ENCODE measurements at places on chromosomes 2 and 18.

DNA sequence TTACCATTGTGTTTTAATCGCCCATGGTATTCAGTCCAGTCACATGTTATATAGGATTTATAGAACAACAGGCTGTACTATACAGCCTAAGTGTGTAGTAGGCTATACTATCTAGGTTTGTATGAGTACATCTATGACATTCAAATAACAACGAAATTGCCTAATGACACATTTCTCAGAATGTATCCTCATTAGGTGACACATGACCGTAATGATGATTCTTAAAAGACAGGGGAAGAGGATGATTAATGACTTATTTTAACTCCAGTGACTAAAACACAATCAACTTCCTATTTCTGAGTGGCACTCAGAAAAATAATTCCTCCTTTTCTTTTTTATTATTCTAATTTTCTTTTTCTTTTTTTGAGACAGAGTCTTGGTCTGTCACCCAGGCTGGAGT, 63.0 kb upstream of the ACSL3 start:
- no peak for DNase-seq

DNA sequence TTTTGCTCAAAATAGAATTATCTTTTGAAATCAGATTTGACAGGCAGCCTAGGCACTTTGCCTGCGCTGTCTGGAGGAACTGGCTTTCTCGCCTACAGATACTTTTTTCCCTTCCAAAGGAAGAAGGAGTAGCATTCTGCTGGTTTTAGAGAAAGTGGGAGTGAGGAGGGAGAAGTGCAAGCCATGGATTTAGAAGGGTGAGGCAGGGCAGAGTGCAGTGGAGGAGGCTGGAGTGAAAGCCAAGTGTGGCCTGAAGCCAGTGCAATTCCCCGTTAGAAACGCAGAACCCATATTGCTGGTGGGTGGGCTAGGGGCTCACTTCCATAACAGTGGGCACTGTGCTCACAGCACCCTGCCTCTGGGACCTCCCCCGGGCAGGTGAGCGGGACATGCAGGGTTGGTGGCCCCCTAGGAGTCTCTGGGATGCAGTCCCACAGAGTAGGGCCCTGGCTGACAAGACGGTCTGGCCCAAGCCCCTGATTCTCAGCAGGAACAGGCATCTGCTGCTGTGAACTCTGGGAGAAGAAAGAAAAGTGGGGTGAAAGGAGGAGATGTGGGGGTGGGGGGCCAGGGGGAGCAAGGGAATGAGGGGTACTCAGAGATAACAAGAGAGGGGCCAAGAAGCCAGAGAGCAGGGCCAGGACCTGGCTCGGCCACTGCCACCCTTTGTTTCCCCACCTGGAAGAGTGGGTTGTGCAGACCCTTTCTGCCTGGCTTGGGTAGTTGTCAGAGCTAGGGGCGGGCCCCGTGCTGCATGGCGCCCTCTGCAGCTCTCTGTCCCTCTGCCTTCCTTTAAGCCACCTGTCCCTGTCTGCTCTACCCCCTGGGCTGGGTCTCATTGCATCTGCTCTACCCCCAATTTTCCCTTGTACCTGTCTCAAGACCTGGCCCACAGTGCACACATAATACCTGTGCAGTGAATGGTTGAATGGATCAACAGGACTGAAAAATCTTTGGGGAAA, 273.5 kb upstream of the HS6ST1 start:
- DNase-seq: no peak

GRCh38 chr18:54229421-54230059, 5.1 kb upstream of the MBD2 start:
- no peak for DNase-seq

DNA sequence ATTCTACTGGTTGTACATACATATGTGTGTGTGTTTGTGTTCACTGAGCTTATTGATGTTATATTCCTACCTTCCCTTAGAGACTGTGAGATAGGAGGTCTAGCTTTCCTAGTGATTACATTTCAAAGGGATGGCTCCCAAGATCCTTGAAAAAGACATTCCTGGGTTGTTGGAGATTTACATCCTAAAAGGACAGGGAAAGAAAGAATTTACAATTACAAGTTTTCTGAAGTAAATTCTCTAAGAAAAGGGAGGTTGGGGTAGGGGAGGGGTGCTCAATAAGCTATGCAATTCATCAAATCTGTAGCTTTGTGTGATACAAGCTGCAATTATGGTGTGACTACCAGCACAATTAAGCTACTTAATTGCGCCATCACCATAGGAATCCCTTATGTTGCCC, 284.3 kb downstream of the NUP35 start:
- no peak for DNase-seq

GRCh38 chr2:23803264-23803964, 123.5 kb downstream of the ATAD2B start:
- no peak for DNase-seq

DNA sequence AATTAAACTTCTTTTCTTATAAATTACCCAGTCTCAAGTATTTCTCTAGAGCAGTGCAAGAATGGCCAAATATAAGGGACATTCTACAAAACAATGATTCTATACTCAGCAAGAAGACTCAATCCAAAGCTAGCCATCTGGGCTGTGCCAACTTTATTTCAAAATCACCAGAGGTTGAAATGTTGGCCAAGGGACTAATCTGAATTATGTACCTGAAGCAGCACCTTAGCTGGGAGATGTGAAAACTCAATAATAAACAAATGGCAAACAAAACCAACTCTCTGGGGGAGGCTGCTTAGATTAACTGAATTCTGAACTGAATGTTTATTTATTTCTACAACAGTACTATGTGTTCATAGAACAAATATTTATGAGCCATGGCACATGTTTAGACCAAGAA, 251.3 kb downstream of the RDH14 start:
- no peak for DNase-seq

- DNase-seq: no peak
Observed at GRCh38 chr18:80126797-80127196, 17.7 kb downstream of the ADNP2 start.

DNA sequence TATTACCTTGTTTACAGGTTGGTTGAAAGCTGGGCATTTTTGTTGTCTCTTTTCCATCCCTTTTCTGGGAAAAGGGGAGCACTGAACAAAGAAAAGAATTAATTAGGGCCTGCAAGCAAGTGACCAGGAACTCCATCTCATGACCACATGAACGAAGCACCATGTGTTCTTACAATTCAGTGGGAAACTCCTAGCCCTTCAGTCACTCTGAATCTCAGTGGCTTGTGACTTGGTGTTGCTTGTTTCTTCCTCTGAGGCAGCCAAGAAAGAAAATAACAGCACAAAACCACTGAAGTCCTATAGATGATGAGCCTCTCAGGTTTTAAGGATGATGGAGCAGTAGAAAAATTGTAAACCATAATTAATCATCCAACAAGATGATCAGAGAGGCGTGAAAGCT, 129.1 kb upstream of the CAB39 start:
- DNase-seq: no peak

- DNase-seq: no peak
Observed at GRCh38 chr2:19216676-19217602, 141.5 kb downstream of the OSR1 start.

GRCh38 chr18:74499633-74500032, 3.5 kb downstream of the CNDP2 start:
- peak; percentile 73 for DNase-seq

GRCh38 chr18:8778824-8779223, 73.5 kb downstream of the MTCL1 start:
- DNase-seq: no peak

DNA sequence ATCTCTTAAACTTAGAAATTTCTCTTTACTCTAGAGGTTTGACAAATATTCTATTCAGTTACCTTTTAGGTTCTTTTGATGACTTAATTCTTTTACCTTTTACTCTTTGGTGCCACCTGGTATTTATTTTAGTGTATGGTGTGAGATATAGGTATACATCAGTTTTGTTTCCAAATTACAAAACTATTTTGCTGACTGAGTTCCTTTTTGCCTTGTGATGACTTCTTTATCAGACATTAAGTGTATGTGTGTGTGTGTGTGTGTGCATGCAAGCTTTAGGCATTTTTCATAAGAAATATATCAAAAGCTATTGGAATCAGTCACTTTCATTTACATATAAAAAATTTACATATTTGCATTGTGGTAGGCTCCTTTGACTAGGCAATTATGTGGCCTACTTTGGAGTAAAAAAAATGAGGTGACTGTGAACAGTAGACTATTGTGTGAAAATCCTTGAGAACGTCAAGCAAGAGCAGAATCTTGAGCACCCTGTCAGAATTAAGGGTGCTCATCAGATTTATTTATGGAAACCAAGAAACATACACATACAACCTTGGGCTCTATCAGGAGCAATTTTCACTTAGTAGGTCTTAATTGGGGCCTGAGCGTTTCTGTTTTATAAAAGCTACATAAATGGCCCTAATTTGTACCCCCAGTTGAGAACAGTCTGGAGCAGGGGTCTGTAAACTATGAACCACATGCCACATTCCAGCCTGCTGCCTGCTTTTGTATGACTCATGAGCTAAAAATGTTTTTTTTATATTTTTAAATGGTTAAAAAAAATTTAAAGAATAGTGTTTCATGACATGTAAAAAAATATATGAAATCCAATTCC, 415.9 kb downstream of the SLC4A3 start:
- no peak for DNase-seq
